ENCODE measurements at places on chromosomes 3 and 15.

- DNase-seq: no peak
These were observed 21.3 kb downstream of the GORASP1 start for GRCh38 chr3:39086144-39086543.

GRCh38 chr3:99783011-99783573 is 34.6 kb upstream of the CMSS1 start:
- no peak for DNase-seq

DNA sequence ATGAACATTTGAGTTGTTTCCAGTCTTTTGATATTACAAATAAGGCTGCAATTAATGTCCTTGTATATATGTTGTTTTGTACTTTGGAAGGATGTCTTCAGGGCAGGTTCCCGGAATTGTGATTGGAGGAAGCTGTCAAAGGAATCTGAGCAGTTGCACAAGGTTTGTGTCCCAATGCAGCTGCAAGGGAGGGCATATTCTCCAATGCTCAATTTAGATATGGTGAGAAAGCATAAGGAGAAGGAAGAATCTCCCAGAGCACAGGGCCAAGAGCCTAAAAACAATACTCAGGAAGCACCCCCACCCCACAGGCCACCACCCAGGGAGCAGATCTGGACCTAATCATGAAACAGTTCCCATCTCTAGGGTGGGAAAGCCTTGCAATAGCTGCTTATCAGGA is 228.0 kb upstream of the LRRFIP2 start:
- no peak for DNase-seq

DNA sequence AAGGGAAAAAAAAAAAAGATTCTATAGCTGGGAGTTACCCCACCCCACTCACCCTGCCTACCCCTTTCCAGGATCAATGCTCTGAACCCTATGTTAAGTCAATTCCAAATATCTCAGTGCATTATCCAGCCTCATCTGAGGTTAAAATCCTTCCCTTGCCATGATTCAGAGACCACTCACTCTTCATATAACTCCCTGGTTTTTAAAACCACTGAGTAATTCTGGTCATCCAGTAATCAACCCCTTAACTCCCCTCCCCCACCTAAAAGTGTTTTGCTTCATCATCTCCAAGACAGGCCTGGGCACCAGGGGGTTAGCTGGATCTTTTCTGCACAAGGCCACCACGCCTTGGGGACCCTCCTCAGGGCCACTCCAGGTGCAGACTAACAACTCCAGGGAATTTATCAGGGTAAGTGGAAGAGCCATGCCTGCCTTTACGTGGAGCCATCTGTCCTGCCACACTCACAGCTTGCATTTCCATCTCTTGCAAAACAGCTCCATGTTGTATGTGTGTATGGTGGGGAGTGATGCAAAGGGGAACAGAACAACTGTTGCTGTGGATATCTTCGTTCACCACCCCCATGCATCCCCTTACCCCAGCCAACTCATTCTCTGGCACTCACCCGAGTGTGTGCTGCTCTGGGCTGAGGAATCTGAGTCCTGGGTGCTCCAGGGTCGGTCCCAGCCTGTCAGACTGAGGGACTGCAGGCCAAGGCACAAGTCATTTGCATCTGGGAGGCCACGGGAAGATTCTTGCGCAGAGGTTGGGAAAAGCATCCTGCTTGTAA is 30.7 kb upstream of the RPS17 start:
- DNase-seq: no peak

DNA sequence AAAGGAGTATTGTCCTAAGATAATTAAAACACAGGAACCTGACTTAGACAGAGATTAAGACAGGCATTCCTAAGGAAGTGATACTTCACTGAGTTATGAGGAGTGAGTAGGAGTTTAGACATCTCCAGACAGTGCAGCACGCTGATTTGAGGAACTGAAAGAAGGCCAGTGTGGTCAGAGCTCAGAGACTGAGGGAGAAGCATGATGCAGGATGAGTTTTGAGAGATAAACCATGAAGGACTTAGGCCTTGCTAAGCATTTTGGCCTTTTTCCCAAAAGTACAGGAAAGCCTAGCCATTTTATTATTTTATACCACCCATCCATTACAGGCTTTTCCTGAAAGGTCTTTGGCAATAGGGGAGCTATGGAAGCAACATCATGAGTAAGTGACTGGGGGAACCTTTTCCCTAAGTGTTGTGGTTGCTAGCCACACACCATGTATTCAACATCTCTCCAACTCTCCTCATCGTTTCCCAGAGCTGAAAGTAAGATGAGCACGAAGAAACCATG is 375.6 kb upstream of the TPRG1 start:
- DNase-seq: no peak

DNA sequence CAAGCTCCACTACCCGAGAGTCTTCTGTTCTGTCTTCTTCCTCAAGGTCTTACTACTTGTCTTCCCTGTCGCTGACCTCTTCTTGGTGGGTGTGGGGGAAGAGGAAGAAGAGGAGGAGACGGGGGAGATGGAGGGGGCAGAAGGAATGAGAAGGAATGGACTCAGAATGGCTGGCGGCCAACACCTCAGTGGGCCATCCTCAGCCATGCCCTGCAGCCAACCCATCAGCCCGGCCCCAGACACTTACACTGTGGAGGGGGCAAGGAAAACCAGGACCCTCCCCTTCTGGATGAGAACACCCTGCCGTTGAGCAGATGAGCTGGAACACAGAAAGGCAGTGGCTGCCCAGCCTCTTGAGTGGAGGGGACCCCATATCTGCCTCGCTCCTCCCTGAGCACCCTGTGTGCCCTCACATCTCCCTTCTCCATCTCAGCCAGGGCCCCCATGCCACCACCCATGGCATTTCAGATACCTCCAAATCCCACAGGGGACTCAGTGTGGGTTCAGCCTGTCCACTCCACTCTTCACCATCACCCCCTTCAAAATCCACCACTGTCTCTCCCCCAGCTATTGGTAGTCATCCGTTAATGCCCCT is 45.5 kb upstream of the PRR23E start:
- DNase-seq: no peak

GRCh38 chr15:69824877-69825406 is 272.8 kb downstream of the TLE3 start:
- no peak for DNase-seq

GRCh38 chr3:192980632-192981031 is 63.0 kb upstream of the MB21D2 start:
- no peak for DNase-seq

- no peak for DNase-seq
These were observed 26.7 kb upstream of the LRTM1 start for GRCh38 chr3:54954521-54954920.

- no peak for DNase-seq
These were observed 53.4 kb downstream of the GXYLT2 start for GRCh38 chr3:72941245-72941644.

- DNase-seq: no peak
These were observed 56.4 kb upstream of the ROBO1 start for GRCh38 chr3:79824166-79824565.

- DNase-seq: no peak
These were observed 438.7 kb upstream of the KCNMB2 start for GRCh38 chr3:178097576-178097975.

- DNase-seq: no peak
These were observed 44.6 kb downstream of the FMN1 start for GRCh38 chr15:33149919-33150318.

- DNase-seq: peak; percentile 20
These were observed 2.6 kb downstream of the CCDC9B start for GRCh38 chr15:40338041-40338657.

DNA sequence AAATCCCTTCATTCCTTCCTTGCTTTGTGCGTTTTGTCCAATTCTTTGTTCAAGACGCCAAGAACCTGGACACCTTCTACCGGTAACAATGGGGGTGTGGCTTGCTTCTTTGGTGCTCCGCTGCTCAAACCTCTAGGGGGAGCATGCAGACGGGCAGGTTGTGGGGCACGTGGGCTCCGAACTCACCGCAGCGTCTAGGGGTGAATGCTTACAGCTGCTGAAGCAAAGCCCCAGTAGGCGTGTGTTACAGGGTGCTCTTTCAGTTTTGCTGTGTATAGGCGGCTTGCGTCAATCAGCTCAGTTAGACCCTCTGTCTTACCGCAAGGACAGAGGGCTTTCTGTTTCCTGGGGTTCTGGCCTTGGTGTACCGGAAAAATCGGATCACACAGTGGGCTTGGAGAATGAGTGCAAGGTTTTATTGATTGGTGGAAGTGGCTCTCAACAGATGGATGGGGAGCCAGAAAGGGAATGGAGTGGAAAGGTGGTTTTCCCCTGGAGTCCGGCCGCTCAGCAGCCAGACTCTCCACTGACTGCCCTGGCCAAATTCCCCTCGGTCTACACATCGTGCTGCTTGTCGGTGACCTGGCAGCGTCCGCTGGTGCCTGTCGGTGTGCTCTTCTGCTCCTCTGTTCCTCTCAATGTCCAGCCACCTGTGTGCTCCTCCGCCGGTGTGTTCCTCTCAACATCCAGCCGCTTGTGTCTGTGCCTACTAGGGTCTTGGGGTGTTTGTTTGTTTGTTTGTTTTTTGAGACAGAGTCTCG is 1.2 kb upstream of the LRRC34 start:
- DNase-seq: peak; percentile 82

- no peak for DNase-seq
These were observed 30.1 kb upstream of the NANOGP8 start for GRCh38 chr15:35115155-35115725.

- no peak for DNase-seq
These were observed 18.0 kb downstream of the CLDN11 start for GRCh38 chr3:170436697-170437096.

DNA sequence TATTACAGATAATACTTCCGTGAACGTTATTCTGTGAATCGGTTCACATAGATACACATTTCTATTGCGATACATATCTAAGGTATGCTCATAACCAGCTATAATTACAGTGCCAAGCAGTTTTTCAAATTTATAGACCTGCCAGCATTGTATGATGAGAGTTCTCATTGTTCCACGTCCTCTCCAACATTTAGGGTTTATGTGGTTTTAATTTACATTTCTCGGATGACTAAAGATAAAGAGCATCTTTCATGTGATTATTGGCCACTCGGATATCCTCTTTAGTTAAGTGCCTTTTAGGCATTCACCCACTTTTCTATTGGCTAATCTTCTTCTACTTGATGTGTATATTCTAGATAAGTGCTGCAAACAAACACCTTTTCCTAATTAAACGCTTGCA is 134.7 kb upstream of the CCDC54 start:
- no peak for DNase-seq

DNA sequence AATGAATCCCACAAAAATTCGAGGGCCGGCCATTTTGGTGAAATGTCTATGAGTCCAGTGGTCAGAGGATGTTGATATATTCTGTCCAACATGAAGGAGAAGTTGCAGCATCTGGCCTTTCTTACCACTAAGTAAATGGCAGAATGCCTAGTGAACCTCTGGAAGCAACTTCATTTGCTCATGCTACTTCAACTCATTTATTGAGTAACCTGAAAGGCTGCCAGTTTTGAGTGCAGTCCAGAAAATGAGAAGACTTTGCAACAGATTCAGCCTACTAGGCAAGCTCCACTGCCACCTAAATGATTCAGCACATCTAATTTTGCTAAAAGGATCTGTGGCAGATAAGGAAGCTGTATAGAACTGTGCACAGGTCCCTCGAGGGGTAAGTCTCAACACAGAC is 265.0 kb downstream of the OPA1 start:
- DNase-seq: no peak

- DNase-seq: peak; percentile 36
These were observed 2.8 kb upstream of the SMCO1 start for GRCh38 chr3:196517919-196518318.

- DNase-seq: peak; percentile 55
These were observed 408.9 kb upstream of the THBS1 start for GRCh38 chr15:39171944-39172368.

GRCh38 chr3:64049832-64050231 is 26.5 kb upstream of the PSMD6 start:
- no peak for DNase-seq

DNA sequence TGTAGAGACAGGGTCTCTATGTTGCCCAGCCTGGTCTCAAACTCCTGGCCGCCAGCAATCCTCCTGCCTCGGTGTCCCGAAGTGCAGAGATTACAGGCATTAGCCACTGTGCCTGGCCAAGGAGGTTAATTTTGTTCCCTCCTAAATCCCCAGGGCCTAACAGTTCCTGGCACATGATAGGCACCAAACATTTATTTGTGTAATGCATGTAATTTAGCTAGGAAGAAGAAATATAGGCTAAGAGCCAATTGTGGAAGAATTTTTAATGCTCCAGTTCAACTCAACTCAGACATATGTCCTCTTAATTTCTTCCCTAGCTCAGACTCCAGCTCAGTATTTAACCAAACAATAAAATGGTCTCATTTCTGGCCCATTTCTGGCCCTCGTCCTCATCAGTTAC is 7.7 kb upstream of the ZNF592 start:
- DNase-seq: no peak

DNA sequence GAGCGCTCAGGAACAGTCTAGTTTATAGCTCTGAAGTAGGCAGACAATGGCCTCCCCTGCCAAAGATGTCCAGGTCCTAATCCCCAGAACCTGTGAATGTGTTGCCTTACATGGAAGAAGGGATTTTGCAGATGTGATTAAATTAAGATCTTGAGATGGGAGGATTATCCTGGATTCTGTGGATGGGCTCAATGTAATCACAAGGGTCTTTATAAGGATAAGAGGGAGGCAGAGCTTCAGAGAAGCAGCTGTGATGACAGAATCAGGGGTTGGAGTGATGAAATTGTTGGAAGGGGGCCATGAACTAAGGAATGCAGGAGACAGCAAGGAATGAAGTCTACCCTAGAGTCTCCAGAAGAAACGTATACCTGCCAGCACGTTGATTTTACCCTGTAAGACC is 14.0 kb upstream of the GK5 start:
- no peak for DNase-seq

DNA sequence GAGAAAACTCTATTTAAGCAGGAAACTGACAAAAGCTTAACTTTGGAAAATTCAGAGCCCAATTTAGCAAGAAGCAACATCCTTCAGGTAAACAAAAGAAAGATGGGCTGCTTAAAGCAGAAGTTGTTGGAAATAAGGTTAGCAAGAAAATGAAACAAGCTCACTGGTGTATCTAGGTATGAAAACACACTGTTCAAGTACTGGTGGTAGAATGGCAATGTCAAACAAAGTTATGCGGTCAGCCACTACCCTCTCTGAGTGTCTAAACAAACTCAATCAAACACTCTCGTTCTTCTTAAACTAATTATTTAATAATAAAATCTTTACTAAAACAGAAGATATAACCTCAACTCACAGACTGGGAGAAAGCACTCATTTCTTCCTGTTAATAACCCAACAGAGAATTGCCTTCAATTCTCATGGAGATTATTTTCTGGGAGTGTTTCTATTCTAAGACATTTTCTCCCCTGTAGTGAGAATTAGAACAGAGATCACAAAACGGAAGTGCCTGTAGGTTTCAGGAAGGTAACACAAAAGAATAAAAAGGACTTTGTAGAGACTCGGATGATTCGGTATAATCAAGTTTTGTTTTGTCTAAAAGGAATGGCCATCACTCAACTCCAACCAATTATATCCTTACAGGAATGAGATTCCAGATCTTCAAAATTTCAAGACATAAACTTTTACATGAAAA is 28.9 kb downstream of the PRICKLE2 start:
- no peak for DNase-seq

DNA sequence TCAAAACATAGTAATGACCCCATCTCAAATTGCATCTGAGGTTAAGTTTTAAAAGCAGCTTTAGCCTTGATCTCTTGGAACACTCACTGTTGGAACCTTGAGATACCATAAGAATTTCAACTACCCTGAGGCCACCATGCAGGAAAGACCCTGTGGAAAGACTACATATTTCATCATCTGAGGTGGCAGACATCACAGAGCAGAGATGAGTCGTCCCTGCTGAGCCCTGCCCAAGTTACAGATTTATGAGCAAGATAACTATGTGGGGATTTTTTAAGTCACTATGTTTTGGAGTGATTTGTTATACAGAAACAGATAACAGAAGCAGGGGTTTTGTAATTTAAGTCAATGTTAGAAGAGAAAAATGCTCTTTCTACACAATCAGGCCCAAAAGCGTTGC is 168.4 kb downstream of the STAC start:
- DNase-seq: no peak

Data from NCI-H2107 (cell line).